ENCODE measurements at places on chromosomes 2 and 18.

- DNase-seq, result no peak
These were observed 104.3 kb upstream of the ID2 start for GRCh38 chr2:8577573-8577972.

DNA sequence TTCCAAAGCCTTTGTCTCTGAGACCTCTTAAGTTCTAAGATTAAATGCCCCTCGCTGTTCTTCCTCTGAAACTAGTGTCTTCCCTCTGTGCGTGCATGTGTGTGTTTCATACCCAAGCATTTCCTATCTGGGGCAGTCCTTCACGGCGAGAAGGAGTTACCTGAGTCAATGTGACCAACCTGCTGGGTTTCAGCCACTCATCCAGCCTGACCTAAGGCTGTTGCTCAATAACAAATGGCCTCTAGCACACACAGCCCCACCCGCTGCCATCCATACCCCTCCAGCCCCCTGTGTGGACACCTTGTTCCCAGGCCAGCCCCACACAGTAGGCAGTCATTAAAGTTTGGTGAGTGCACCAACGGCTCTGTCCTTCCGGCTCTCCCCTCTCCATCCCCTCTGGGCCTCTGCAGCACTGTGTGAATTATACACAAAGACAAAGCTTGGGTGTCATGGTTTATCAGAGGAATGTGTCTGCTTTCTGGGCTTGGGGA lies 53.8 kb upstream of the FOSL2 start:
- no peak for DNase-seq

DNA sequence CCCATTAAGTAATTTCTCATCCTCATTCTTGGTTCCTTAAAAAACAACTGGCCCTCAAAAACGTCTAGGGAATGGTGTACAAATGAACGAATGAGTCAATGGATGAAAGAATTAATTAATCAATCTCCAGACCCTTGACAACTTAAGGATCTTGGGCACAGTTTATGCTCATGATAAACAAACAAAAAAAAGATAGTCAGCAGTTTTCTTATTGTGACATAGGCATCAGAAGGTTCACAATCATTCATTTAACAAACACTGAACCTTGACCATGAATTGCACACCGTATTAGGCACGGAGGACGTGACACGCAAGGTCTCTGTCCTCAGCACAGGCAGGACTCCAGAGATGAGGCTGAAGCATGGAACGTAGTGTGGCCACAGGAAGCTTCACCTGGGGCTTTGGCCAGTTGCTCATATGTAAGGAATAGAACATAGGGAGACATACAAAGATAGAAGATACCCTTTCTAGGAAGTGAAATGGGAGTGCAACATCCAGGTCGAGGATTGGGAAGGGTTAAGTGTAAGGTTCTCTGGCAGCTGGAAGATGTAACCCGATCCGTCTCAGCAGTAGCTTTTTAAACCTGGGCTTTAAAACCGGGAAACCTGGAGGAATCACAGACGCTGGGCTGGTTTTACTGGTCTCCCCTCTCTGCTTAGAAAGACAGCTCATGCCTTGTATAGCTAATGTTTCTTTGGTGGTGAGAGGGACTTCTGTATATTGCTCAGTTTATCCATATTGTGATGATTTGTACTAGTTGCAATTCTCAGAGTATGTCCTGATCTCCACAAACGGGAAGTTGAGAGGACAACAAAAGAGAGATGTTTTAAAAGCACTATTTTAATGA lies 8.9 kb upstream of the LTBP1 start:
- no peak for DNase-seq

DNA sequence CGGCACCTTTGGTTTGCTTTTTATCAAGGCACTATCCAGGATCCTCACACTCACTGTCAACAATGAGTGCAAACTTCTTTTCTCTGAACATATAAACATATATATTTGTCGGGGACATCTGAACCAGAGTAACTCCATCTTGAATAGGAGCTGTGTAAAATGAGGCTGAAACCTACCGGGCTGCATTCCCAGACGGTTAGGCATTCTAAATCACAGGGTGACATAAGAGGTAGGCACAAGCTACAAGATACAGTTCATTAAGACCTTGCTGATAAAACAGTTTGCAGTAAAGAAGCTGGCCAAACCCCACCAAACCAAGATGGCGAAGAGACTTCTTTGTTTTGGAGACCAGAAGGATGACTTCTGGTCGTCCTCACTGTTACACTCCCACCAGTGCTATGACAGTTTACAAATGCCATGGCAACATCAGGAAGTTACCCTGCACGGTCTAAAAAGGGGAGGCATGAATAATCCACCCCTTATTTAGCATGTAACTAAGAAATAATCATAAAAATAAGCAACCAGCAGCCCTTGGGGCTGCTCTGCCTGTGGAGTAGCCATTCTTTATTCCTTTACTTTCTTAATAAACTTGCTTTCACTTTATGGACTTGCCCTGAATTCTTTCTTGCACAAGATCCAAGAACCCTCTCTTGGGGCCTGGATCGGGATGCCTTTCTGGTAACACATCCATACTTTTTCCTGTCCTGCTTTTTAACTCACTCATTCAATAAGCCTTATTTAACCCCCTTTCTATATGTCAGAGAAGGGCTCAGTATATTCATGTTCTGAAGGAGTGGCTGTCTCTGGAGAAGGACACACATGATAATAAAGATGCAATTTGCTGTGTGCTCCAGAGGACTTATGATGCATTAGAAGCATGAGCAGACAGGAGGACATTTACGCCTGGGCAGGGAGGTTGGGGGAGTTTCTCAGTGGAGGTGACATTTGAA lies 65.4 kb downstream of the TACR1 start:
- DNase-seq, result no peak

DNA sequence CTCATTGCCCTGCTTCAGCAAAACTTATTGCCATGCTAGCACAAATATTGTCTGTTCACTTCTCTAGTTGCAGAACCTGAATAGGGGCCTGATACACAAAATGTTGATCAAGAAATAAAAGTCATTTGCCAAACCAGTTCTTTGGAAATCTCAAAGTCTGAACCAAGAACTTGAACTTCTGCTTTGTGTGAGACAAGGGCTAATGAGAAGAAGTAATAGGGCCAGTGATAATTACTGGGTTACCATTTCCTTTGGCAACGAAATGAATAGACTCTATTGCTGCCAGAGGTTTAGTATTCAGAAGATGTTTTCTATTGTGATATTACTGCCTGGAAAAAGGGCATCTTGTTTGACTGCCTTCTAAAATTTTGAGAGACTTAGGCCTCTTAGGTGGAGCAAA lies 35.0 kb downstream of the TMEFF2 start:
- no peak for DNase-seq
